ENCODE measurements at places on chromosomes 6 and 20. TPM values are rescaled to one million over a fixed set of nuclear protein-coding genes. Genes with fewer than 3 reads are reported as not detected.

- no peaks in the 10 kb centered on the region for H3K36me3 ChIP-seq
- no peak for DNase-seq
- H3K4me3 ChIP-seq = no peak overlapping the region
- H3K27me3 ChIP-seq = peaks cover 4% of the 10 kb centered on the region
- H3K4me1 ChIP-seq = no peaks in the 10 kb centered on the region
Observed at GRCh38 chr20:39302312-39302711, 340.2 kb downstream of the DHX35 start.

DNA sequence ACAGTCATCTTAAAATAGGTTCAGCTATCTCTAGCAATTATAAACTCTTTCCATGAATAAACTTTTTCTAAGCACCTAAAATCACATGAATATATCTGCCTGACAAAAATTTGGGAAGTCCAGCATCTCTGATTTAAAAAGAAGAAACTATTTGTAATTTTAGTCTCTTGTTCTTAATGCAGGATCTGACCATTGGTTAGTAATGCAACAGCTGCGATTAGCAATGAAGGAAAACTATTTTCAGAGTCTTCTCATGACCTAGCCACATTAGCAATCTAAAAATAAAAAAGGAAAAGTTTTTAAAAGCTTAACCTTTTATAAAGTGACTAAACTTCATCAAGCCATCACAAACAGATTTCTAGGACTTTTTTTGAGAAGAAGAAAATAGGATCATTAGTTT lies 97.5 kb downstream of the PTPRK start:
- no peaks in the 10 kb centered on the region for H3K4me1 ChIP-seq
- H3K36me3 ChIP-seq = no peaks in the 10 kb centered on the region
- no peak for DNase-seq
- H3K27me3 ChIP-seq = no peaks in the 10 kb centered on the region
- H3K27ac ChIP-seq = no peak overlapping the region

- H3K36me3 ChIP-seq = no peaks in the 10 kb centered on the region
- peaks cover 2% of the 10 kb centered on the region for H3K27me3 ChIP-seq
- H3K4me3 ChIP-seq = no peak within 1 kb of the TSS
- peaks cover 18% of the 10 kb centered on the region for H3K4me1 ChIP-seq
Observed at GRCh38 chr6:25874118-25874517, at the start of gene SLC17A3. TSS of gene SLC17A3 (minus strand) at chr6:25874243. CDS start at chr6:25868387, 5,856 bp downstream.

DNA sequence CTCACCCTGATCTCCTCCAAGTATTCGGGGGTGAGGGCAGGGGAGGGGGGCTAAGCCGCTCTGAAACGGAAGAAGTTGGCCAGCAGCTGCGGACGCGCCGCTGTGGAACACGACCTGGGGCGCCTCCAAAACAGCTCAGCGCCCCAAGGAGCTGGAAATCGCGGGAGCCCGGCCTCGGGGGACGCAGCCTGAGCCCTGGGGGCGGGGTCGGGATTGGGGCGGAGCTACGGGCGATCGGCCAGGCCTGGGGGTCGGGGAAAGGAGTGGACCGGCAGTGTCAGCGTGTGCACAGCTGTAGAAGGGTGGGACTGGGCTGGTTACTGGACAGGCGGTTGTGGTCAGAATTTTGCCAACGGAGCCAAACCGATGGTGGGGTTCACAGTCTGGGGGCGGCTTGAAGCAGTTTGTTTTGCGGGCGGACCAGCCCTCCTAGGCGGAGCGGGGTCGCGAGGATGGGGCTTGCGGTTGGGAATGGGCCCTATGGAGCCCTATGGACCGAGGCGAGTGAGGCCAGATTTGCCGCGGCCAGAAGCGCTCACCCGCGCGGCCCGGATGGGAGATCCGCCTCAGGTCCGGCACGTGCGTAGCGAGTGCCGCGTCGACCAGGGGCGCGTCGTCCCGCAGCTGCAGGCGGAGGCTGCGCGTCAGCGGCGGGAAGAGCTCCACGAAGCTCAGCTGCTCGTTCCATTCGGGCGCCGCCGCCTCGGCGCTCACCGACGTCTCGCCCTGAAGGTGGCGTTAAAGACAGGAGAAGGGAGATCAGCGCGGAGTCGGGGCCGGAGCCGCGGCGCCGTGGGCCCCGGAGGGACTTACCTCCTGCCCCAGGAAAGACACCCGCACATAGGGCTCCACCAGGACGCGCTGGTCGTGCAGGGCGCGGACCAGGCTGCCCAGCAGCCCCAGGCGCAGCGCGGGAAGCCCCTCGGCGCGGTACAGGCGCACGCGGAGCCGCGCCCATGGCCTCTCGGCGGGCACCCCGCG lies 14.3 kb upstream of the SPAG4 start:
- H3K36me3 ChIP-seq = no peaks in the 10 kb centered on the region
- H3K4me3 ChIP-seq = peak overlapping the region; percentile 58
- H3K27me3 ChIP-seq = peaks cover 23% of the 10 kb centered on the region
- H3K4me1 ChIP-seq = peaks cover 5% of the 10 kb centered on the region
- DNase-seq = peak; percentile 91

DNA sequence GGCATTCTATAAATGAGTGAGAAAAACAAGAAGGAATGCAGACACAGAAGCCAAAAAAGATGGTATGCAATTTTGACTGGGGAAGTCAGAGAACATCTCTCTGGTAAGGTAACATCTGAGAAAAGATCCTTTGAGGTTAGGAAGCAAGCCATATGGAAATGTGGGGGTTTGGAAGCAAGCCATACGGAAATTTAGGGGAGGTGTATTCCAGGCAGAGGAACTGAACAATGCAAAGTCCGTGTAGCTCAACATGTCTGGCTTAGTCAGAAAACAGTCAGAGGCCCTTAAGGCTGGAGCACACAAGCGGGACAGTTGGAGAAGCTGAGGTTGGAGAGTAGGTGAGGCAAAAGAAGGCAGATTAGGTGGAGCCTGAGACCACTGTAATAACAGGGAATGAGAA lies 35.3 kb downstream of the RALGAPA2 start:
- H3K27ac ChIP-seq = no peak overlapping the region
- H3K4me1 ChIP-seq = peaks cover 13% of the 10 kb centered on the region
- DNase-seq = no peak
- no peaks in the 10 kb centered on the region for H3K27me3 ChIP-seq

GRCh38 chr6:135025775-135026174 lies 28.8 kb downstream of the HBS1L start:
- peaks cover 31% of the 10 kb centered on the region for H3K36me3 ChIP-seq
- DNase-seq = no peak
- H3K4me1 ChIP-seq = peaks cover 71% of the 10 kb centered on the region
- no peak overlapping the region for H3K27ac ChIP-seq
- H3K4me3 ChIP-seq = no peak overlapping the region
- H3K27me3 ChIP-seq = no peaks in the 10 kb centered on the region

GRCh38 chr6:166997768-166998255 lies 1.4 kb upstream of the CEP43 start:
- DNase-seq = peak; percentile 75
- H3K27me3 ChIP-seq = no peaks in the 10 kb centered on the region
- H3K27ac ChIP-seq = peak overlapping the region; percentile 37
- peaks cover 29% of the 10 kb centered on the region for H3K4me1 ChIP-seq

- H3K27ac ChIP-seq = no peak overlapping the region
- peaks cover 10% of the 10 kb centered on the region for H3K36me3 ChIP-seq
- no peak overlapping the region for H3K4me3 ChIP-seq
Observed at GRCh38 chr6:132446855-132447241, 45.6 kb upstream of the MOXD1 start.

- H3K27ac ChIP-seq = no peak overlapping the region
- H3K4me3 ChIP-seq = no peak overlapping the region
- peaks cover 10% of the 10 kb centered on the region for H3K27me3 ChIP-seq
- no peak for DNase-seq
- H3K36me3 ChIP-seq = no peaks in the 10 kb centered on the region
Observed at GRCh38 chr6:131968656-131969055, 17.5 kb upstream of the CCN2 start.

- peaks cover 21% of the 10 kb centered on the region for H3K4me1 ChIP-seq
- peaks cover 28% of the 10 kb centered on the region for H3K36me3 ChIP-seq
- DNase-seq = no peak
- H3K27me3 ChIP-seq = no peaks in the 10 kb centered on the region
- no peak overlapping the region for H3K4me3 ChIP-seq
Observed at GRCh38 chr6:16522937-16523336, 238.3 kb downstream of the ATXN1 start.

DNA sequence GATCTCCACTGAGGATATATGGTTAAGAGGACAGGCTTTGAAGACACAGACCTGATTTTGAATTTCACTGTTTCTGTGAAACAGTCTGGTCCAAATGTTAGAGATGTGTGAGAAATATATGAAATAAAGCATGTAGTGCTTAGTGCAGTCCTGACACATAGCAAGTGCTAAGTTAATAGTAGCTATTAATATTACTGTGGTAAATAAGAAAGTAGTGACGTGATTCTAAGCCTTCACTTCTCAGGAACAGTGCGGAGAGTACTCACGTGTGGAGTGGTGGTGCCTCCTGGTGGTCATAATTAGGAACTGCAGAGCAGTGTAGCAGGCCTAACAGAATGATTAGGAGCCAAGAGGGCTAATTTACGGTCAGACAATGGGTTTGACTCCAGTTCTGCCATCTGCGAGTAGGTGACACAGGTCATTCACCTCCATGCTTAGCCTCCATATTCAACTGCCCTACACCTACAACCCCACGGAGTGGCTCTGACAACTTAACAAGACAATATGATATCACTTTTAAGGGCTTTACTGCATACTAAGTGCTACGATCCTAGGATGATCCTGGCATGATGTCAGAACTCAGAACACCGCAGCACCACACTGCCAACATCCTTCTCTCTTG lies 106.2 kb downstream of the JPH2 start:
- H3K27ac ChIP-seq = no peak overlapping the region
- H3K4me1 ChIP-seq = peaks cover 16% of the 10 kb centered on the region
- peak; percentile 84 for DNase-seq
- H3K36me3 ChIP-seq = no peaks in the 10 kb centered on the region
- no peaks in the 10 kb centered on the region for H3K27me3 ChIP-seq

Gene MANEA
- total RNA-seq = 19.6 TPM

Gene MROH8
- total RNA-seq = 3.0 TPM

Gene ANKS1A
- total RNA-seq = 7.4 TPM

Gene VSTM2L
- total RNA-seq = not detected

GRCh38 chr20:61385296-61385695 lies 133.2 kb downstream of the CDH4 start:
- no peak overlapping the region for H3K27ac ChIP-seq
- no peak for DNase-seq
- peaks cover 6% of the 10 kb centered on the region for H3K27me3 ChIP-seq
- H3K4me1 ChIP-seq = no peaks in the 10 kb centered on the region
- no peaks in the 10 kb centered on the region for H3K36me3 ChIP-seq
- no peak overlapping the region for H3K4me3 ChIP-seq

Gene TFB1M
- 45.5 TPM for total RNA-seq

Gene FOXS1
- total RNA-seq = not detected

Gene EPM2A
- total RNA-seq = 7.2 TPM

GRCh38 chr6:35059596-35060345 lies 81.4 kb downstream of the TCP11 start:
- no peak overlapping the region for H3K4me3 ChIP-seq
- DNase-seq = no peak
- H3K4me1 ChIP-seq = peaks cover 4% of the 10 kb centered on the region
- H3K27me3 ChIP-seq = no peaks in the 10 kb centered on the region

DNA sequence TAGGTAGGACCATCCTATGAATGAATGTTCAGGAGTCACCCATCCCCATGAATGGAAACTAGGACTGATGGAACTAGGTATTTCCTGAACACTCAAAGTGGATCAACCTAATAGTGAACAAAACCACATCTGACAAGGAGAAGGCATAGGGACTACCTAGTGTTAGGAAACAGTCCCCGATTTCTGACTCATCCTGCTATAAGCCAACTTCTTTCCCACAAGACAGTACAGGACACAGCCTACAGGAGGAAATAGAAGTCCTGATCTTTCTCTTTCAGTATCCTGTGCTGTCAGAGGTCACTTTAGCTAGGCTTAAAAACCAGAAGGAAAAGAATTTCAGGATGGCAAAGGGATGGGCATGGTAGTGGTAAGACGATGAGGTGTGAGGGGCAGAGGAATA lies 19.5 kb upstream of the GMDS start:
- DNase-seq = no peak
- no peaks in the 10 kb centered on the region for H3K4me1 ChIP-seq
- H3K27ac ChIP-seq = no peak overlapping the region
- no peaks in the 10 kb centered on the region for H3K27me3 ChIP-seq

- peaks cover 6% of the 10 kb centered on the region for H3K36me3 ChIP-seq
- no peak overlapping the region for H3K27ac ChIP-seq
- no peak overlapping the region for H3K4me3 ChIP-seq
- DNase-seq = no peak
Observed at GRCh38 chr6:36066817-36067216, 39.2 kb downstream of the MAPK14 start.

DNA sequence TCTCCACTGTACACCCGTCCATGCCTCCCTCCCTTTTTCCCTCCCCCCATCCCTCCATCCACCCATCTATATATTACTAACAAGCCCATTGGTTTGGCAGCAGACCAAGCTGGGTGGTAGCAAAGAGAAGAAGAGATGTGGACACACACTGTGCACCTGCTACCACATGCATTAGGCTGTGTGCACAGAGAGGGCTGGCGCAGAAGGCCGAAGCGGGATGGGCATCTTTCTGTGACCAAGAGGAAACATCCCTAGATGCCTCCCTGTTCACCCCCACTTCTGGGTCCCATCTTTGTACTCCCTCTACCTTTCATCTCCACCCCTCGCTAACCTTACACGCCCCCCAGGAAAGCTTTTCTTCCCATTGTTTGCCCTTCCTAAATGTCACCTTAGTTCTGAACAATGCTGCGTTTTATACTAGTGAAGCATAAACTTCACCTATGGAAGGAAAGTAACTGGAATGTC lies 64.9 kb upstream of the AFDN start:
- no peaks in the 10 kb centered on the region for H3K4me1 ChIP-seq
- H3K27ac ChIP-seq = no peak overlapping the region
- peaks cover 4% of the 10 kb centered on the region for H3K27me3 ChIP-seq

- no peak for DNase-seq
- no peak overlapping the region for H3K27ac ChIP-seq
- H3K27me3 ChIP-seq = no peaks in the 10 kb centered on the region
Observed at GRCh38 chr6:105588123-105588710, 185.3 kb upstream of the PREP start.

- H3K36me3 ChIP-seq = peaks cover 41% of the 10 kb centered on the region
- peaks cover 1% of the 10 kb centered on the region for H3K4me1 ChIP-seq
- no peaks in the 10 kb centered on the region for H3K27me3 ChIP-seq
- H3K4me3 ChIP-seq = no peak overlapping the region
- no peak overlapping the region for H3K27ac ChIP-seq
- DNase-seq = no peak
Observed at GRCh38 chr6:31414771-31415265, 11.4 kb downstream of the MICA start.

- peaks cover 13% of the 10 kb centered on the region for H3K27me3 ChIP-seq
- H3K4me3 ChIP-seq = no peak overlapping the region
- H3K4me1 ChIP-seq = no peaks in the 10 kb centered on the region
- H3K27ac ChIP-seq = no peak overlapping the region
- peaks cover 2% of the 10 kb centered on the region for H3K36me3 ChIP-seq
Observed at GRCh38 chr6:154343473-154344308, 12.9 kb downstream of the IPCEF1 start.

- no peak overlapping the region for H3K4me3 ChIP-seq
- H3K27ac ChIP-seq = no peak overlapping the region
- H3K4me1 ChIP-seq = no peaks in the 10 kb centered on the region
- no peaks in the 10 kb centered on the region for H3K36me3 ChIP-seq
Observed at GRCh38 chr6:53979468-53980067, 131.7 kb upstream of the MLIP start.

Gene OPRL1
- 0.50 TPM for total RNA-seq

GRCh38 chr20:22629447-22629846 lies 45.1 kb upstream of the FOXA2 start:
- no peaks in the 10 kb centered on the region for H3K36me3 ChIP-seq
- H3K27me3 ChIP-seq = no peaks in the 10 kb centered on the region
- H3K4me3 ChIP-seq = no peak overlapping the region
- H3K4me1 ChIP-seq = no peaks in the 10 kb centered on the region

Gene TGM3
- not detected for total RNA-seq

Gene RUNX2
- 18.1 TPM for total RNA-seq
